T1000 (cell line): ENCODE measurements at places on chromosomes 2 and 18.

DNA sequence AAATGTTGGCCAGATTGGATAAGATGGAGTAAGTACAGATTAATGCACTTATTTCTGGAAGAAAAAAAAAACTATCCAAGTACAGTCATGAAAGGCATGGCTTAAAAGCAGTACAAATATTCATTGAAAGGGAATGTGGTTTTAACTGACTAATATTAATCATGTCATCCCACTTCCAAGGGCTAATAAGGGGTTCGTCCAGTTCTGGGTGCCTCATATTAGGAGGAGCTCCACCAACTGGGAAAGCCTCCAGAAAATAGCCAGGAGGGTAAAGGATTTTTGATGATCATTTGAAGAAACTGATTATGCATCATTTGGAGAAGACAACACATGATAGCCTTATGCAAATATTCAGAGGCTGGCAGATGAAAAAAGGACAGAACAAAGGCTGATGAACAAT is 115.2 kb upstream of the ARL5A start:
- DNase-seq, result no peak

GRCh38 chr18:48049757-48050156 is 119.3 kb upstream of the SMAD2 start:
- DNase-seq, result no peak

- no peak for DNase-seq
Measured at GRCh38 chr2:165985120-165985519, 31.5 kb upstream of the TTC21B start.

GRCh38 chr2:209840434-209840833 is 68.8 kb downstream of the UNC80 start:
- DNase-seq, result no peak

DNA sequence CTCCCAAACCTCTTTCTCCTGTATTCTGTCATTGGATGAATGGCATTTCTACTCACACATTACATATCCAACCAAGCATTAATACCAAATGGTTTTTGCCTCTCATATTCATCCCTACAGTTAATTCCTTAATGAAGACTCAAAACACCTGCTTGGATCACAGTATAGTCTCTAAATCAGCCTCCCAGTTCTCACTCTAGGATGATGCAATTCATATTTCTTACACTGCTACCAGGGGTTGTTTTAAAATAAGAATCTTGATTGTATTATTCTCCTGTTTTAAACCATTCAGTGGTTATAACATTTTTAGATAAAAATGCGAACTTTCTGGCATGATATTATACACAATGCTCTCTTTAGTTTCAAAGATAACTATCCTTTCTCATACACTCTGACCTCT is 281.4 kb upstream of the ZEB2 start:
- no peak for DNase-seq

GRCh38 chr18:69109686-69110085 is 291.0 kb upstream of the DOK6 start:
- DNase-seq, result no peak

GRCh38 chr2:95314964-95315611 is 17.9 kb downstream of the KCNIP3 start:
- DNase-seq, result peak; percentile 17

DNA sequence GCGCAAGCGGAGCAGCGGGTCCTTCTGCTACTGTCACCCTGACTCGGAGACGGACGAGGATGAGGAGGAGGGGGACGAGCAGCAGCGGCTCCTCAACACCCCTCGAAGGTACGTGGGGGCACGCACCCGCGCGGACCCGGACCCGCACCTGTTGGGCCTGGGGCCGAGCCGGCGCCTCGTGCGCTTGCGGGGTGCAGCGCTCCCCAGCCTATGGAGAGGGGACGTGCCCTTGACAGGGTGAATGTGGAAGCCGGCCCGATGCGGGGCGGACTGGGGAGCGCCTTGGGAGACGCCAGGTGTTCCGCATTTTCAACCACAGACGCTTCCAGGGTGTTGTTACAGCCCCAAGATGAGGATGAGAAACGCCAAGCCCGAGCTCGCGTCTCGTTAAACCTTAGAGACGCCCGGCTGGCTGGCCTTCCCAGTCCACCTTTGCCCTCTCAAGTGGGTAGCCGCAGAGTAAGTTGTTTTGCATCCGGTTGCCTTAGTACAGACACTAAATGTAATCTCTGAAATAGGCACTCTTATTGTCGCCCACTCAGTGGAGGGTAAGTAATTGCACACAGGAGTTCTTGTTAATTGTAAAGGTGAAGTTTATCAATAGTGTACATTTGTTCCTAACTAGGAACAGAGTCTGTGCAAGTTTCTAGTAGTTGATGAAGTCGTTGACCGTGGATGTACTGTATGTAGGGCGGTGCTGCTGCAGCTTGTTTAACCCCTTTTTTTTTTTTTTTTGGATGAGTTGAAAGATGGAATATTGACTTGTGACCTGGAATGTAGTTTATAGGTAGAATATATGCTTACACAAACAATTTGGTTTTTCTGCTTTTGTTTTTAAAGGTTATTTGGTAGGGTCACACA is 815 bp downstream of the GMCL1 start:
- DNase-seq, result no peak

DNA sequence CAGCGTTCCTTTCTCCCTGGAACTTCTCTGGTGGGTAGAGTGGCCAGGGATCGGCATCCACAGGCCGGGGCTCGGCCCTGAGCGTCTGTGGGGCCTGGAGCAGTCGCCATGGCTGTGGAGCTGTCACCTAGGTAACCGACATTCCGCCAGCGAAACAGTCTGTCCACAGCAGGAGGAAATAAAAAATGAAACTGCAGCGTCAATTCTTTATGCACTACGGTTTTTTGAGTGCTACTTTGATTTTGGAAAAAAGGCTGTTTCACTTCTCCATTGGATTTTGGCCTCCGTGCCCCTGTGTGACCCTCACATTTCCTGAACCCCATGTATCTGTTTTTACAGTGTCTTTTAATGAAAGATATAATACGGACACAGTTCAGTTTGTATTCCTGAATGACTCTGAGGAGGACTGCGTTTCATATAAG is 163.4 kb downstream of the LDLRAD4 start:
- no peak for DNase-seq

- no peak for DNase-seq
Measured at GRCh38 chr2:130720036-130720435, 8.8 kb upstream of the GPR148 start.

DNA sequence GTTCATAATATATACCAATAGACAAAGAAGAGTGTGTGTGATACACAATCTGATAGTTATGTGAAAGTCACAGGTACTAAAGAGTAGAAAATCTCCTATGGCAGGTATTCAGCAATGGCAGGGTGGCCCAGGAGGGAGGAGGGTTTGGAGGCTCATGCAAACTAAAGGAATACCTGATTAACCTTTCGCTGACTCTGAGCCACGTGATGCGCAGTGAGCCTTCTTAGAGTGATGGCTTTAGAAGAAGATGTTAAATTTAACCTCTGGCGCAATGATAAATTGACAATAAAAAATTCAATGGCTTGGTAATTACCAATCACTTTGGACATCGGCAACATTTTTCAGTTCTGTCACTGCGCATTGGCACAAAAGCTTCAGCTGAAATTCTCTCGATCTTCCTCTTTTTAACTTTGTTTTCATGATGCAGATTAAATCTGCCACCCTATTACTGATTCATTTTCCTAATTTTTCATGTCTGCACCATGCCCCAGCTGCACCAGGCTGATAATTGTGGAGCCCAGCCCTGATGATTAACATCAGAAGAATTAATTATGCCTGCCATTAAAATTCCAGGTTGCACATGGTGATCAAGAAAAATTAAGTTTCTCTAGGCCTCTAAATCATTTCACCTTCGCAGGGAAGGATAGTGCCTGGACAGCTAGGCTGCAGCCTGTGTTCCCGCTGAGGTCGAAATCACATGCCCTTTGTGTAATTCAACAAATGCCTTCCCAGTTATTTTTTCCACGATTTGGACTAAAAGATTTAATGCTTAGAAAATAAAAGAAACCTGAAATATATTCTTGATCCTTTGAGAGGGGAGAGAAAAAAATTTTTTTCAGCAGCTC is 250.6 kb upstream of the HNRNPA3 start:
- no peak for DNase-seq

DNA sequence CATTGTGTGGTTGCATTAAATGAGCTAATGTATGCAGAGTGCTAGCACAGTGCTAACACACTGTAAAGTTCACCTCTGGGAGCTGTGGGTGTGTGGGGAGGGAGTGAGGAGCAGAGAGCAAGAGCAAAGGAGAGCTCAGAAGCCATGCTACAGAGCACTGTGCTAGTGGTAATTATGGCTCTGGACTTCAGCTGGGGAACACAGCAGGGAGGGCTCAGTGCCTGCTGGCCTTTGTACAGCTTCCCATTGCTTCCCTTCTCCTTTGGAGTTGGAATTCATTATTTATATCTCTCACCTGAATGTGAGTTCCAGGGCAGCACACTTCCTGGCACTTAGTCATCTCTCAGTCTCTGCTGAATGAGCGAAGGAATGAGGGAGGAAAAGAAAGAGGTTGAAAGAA is 2.5 kb upstream of the PLA2R1 start:
- DNase-seq, result no peak

DNA sequence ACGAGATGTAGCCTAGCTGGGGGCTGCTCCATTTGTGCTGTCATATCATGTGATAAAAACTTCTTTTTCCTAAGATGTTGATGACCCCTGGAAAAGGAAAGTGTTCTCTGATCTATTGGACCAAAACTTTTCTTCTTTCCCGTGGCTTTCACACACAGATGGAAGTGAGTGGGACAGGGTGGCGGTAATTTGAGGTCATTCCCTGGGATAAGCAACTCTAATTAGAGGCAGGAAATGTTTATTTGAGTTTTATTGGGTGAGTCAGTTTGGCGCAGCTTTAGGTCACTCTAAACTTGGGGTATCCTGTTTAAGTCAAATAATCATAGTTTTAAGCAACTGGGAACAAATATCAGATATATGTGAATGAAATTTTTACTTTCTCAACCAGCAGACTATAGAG is 221.0 kb upstream of the EPAS1 start:
- no peak for DNase-seq

DNA sequence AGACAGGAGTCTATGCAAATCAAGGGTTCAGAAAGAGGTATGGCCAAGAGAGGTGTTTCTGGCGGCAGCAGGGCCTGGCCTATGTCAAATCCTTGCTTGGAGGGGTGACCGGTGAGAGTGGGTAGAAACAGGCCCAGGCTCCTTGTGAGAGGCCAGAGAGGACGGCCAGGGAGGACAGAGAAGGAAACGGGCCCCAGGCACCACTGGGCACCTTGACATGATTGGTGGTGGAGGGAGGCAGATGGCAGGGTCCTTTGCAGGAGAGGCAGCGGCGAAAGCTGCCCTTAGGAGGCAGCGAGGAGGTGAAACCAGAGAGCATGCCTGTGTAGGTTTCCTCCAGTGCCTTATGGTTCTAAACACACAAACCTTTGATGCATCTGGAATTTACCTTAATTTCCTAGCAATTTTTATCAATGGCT is 6.2 kb downstream of the RAMP1 start:
- DNase-seq, result no peak

DNA sequence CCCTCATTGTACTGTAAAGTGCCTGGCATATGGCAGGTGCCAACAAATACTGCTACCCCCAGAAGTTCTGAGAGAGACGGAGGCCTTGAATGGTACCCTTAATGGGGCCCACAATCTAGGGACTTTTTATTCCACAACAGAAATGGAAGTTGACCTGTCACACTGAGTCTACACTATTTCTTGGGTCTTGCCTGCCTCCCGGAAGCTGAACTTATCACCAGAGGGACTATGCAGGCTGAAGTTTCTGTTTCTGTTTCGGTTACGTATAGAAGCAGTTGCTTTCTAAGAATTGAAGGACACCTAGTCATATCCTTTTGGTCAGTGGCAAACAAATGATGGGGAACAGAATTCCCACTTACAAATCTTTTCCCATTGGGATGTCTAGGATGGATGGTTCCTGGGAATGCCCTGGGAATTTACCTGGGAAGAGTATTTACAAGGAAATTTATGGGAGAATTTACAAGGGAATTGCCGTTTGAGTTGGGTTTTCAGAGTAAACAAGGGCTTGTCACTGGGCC is 74.2 kb downstream of the HS1BP3 start:
- DNase-seq, result no peak

DNA sequence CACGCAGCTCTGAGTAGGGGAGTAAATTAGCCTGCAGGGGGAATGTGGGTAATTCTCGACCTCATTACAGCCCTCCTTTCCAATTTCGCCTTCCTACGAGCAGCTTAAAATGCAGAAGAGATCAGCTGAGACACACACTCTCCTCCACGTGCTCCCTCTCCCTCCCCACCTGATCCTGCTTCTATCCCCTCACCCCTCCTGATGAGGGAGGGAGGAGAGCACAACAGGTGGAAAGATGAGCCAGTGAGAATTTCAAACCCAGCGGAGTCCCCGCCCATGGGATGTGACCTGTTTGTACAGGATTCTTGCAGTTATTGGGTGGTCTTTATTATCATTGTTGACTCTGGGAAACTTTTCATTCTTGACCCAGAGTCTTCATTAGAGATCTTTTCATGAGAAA is 35.5 kb downstream of the DDX18 start:
- DNase-seq, result no peak

- no peak for DNase-seq
Measured at GRCh38 chr2:189233527-189233926, 54.0 kb upstream of the COL5A2 start.

DNA sequence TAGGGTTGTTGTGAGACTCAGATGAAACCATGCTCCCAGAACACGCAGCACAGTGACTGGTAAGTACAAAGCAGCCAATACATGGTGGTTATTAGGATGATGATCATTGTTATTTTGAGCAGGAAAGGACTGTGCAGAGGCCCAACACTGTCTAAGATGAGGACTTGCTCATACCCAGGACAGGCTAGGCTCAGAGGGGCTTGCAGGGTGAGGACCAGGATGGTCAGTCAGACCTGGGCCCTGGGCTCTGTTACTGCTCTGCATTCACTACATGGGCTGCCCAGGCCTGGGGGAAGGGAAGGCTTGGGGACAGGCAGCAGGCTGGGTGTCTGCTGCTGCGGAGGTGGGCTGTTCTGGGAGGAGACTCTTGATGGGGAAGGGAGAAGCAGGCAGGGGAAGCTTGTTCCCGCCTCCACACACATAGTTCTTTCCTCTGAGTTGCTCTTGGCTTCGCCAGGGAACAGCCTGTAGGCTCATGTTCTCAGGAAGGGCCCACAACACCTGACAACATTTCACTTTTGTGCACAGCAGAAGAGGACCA is 17.5 kb downstream of the CAPN13 start:
- no peak for DNase-seq

GRCh38 chr2:173075056-173075780 is 428 bp upstream of the MAP3K20 start:
- no peak for DNase-seq

GRCh38 chr2:51960841-51961335 is 929.0 kb upstream of the NRXN1 start:
- no peak for DNase-seq

DNA sequence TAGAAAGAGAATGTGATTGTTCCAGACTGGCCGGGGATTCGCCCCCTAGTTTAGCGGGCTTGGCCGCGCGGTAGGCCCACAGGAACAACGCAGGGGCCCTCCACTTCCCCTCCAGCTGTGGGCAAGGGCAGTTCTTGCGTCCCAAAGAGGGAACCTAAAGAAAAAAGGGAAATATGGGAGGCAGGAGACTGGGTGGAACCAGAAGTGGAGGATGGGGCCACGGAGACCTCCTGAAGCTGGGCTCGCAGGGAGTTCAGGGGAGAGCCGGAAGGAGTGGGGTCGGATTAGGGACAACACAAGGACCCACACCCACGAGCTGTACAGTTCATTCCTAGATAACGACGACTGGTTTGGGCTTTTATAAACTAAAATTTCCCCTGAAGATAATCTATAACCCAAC is 18.2 kb downstream of the GNLY start:
- no peak for DNase-seq

- no peak for DNase-seq
Measured at GRCh38 chr18:46518438-46518837, 138.6 kb downstream of the LOXHD1 start.
